ENCODE measurements at places on chromosomes 2 and 18. TPM values are rescaled to one million over a fixed set of nuclear protein-coding genes. Genes with fewer than 3 reads are reported as not detected.

Gene SULT6B1
- total RNA-seq = not detected

- H3K36me3 ChIP-seq = peaks cover 29% of the 10 kb centered on the region
- H3K27ac ChIP-seq = peak overlapping the region; percentile 95
- no peak for DNase-seq
- H3K4me1 ChIP-seq = peaks cover 20% of the 10 kb centered on the region
Measured at GRCh38 chr2:197626965-197627625, 48.3 kb downstream of the RFTN2 start.

Gene SNED1
- 2.3 TPM for total RNA-seq

DNA sequence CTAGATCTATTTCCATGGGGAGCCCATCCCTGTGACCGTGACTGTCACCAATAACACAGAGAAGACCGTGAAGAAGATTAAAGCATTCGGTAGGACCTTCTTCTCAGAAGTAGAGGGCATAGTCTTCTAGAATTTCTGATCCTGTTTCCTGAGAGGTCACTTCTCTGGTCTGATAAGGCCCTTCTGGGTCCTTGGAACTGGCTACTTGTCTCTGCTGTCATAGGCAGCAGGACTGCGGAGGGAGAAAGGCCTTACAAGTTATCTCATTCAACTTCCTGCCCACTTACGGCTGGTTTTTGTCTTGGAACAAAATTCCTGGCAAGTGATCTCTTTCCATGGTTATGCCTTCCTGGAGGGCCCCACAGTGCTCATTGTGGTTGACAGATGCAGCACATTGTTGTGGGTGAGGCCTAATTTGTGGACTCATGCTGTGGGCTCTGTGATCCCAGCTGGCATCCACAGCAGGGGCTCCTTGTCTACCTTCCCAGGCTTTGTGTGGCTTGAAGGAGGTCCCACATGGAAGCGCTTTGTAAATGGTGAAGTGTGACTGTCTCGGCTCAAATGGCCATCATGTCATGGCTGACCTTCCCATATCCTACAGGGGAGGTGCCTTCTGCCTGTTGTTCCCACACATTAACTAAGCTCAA lies 22.0 kb downstream of the SAG start:
- H3K27me3 ChIP-seq = peaks cover 6% of the 10 kb centered on the region
- no peaks in the 10 kb centered on the region for H3K36me3 ChIP-seq
- no peak overlapping the region for H3K4me3 ChIP-seq
- DNase-seq = no peak
- peaks cover 11% of the 10 kb centered on the region for H3K4me1 ChIP-seq

- no peak overlapping the region for H3K4me3 ChIP-seq
- H3K36me3 ChIP-seq = no peaks in the 10 kb centered on the region
- peaks cover 4% of the 10 kb centered on the region for H3K4me1 ChIP-seq
- no peaks in the 10 kb centered on the region for H3K27me3 ChIP-seq
Measured at GRCh38 chr2:142893241-142893640, 15.8 kb downstream of the KYNU start.

- H3K4me3 ChIP-seq = no peak overlapping the region
- H3K27me3 ChIP-seq = no peaks in the 10 kb centered on the region
- H3K27ac ChIP-seq = no peak overlapping the region
- no peaks in the 10 kb centered on the region for H3K36me3 ChIP-seq
- H3K4me1 ChIP-seq = no peaks in the 10 kb centered on the region
Measured at GRCh38 chr2:142065156-142065555, 65.7 kb downstream of the LRP1B start.

Gene CACNB4
- 1.5 TPM for total RNA-seq

DNA sequence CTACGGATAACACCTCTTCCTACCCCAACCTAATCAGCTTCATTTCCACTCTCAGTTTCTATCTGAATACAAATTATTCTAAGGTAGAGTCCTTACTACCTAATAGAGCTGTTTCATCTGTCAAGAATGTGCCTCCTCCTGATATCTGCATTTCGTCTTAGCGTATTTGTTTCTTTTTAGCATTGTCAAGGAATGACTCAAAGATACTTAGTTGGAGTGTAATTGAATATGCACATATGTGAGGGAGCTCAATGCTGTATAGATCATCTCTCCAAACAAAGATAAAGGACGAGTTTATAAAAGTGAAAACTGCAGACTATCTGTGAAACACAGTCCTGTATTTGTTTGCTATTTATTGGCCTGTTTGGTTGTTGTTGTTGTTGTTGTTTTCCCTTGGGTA lies 2059.4 kb upstream of the CELF4 start:
- DNase-seq = no peak
- H3K27ac ChIP-seq = no peak overlapping the region
- no peaks in the 10 kb centered on the region for H3K36me3 ChIP-seq
- no peak overlapping the region for H3K4me3 ChIP-seq
- no peaks in the 10 kb centered on the region for H3K27me3 ChIP-seq
- no peaks in the 10 kb centered on the region for H3K4me1 ChIP-seq

DNA sequence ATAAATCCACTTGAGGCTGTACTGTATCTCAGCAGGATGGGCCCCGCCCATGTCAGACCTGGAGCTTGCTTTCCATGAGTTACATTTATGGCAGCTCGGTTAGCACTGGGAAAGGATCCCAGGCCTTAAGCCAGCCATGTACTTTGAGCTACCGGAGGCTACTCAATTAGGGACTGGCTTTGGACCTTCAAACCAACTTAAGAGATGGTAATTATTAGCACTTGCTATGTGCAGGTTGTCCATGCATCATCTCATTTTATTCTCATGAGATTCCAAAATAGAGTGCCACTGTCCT lies 64.4 kb downstream of the ACTR2 start:
- H3K27ac ChIP-seq = no peak overlapping the region
- no peak overlapping the region for H3K4me3 ChIP-seq
- H3K4me1 ChIP-seq = peaks cover 10% of the 10 kb centered on the region
- no peak for DNase-seq
- H3K27me3 ChIP-seq = no peaks in the 10 kb centered on the region
- H3K36me3 ChIP-seq = no peaks in the 10 kb centered on the region

- H3K27ac ChIP-seq = no peak overlapping the region
- DNase-seq = no peak
- no peak overlapping the region for H3K4me3 ChIP-seq
- H3K36me3 ChIP-seq = no peaks in the 10 kb centered on the region
- H3K4me1 ChIP-seq = no peaks in the 10 kb centered on the region
Measured at GRCh38 chr2:192544371-192544955, 349.7 kb upstream of the TMEFF2 start.

DNA sequence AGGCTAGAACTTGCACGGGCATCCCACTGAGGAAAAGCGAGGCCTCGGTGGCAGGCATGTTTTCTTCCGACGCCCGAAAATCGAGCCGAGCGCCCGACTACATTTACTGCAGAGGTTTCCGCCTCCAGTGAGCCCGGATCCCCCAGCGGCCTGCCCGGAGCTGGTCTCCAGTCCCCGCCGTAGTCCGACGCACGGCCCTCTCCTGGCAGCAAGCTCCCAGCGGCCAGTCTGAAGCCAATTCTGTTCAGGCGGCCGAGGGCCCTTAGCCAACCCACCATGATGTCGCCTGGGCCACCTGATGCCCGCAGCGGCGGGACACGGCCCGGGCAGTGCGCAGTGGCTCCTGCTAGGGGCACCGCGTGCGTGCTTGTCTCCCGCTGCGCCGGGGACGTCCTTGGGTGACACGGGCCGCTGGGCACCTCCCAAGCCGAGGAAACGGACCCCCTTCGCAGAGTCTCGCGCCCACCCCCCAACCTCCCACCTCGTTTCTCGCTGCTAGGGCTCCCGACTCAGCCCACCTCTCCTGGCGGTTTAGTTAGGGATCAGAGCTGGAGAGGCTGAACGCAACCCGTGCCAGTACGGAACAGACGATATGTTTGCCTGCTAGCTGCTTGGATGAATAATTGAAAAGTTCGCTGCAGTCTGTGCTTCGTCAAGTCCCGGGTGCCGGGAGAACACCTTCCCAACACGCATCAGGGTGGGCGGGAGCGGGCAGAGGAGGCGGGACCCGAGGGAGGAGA lies 5.3 kb downstream of the ONECUT2 start:
- no peak overlapping the region for H3K4me3 ChIP-seq
- H3K36me3 ChIP-seq = peaks cover 8% of the 10 kb centered on the region
- DNase-seq = peak; percentile 41
- H3K27me3 ChIP-seq = peaks cover 57% of the 10 kb centered on the region

DNA sequence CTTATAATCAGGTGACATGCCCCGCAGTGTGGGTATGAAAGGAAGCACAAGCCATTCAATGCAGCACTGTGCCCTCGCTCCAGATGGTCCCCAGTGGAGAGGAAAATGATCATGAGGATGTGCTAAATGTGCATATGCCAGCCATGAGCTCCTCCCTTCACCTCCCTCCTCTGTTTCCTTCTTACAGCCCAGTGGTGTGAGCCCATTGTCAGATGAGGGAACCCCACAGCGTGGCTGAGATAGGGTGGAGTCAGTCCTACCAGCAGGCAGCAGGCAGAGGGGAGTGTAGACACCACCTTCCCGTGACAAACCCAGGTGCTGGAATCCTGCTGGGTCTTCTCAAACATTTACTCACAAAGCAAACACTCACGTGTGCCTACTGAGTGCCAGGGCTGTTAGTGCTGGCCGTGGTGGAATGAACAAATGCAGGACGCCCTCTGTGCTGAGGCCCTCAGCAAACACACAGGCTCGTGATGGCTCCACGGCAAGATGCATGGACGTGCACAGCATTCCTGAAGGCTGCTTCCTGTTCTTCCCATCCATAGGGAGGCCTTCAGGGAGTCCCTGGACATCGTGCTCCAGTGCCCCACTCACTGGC lies 181.7 kb upstream of the TPO start:
- H3K27ac ChIP-seq = no peak overlapping the region
- no peak for DNase-seq
- no peak overlapping the region for H3K4me3 ChIP-seq
- no peaks in the 10 kb centered on the region for H3K27me3 ChIP-seq

DNA sequence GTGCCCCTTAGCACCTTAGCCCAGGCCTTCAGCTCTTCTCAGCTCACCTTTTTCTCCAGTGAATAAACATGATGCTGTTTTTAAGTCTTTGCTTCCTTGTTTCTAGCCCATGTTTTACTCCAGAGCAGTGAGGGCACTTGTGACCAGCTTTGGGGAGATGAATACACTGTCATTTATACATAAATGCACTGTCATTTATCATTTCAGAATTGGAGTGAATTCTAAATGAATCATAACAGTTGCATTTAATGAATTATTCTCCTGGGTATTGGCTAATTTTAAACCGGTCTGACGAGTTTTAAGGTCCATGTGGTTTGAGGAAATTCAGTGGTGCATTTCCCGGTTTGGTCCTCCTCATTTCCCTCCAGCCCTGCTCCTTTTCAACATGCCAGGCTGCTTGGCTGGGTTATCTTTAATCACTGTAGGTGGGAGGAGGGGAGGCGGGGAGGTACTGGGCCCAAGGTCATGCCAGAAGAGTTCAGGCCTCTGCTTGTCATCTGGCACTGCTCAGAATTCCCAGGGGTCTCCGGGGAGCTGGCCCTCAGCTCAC lies 23.9 kb downstream of the PRKCE start:
- peaks cover 22% of the 10 kb centered on the region for H3K4me1 ChIP-seq
- peak overlapping the region; percentile 77 for H3K27ac ChIP-seq
- no peaks in the 10 kb centered on the region for H3K36me3 ChIP-seq

Gene CHRNG
- not detected for total RNA-seq

GRCh38 chr2:179925713-179926112 lies 64.3 kb upstream of the ZNF385B start:
- H3K4me3 ChIP-seq = no peak overlapping the region
- peaks cover 17% of the 10 kb centered on the region for H3K36me3 ChIP-seq
- H3K4me1 ChIP-seq = no peaks in the 10 kb centered on the region
- H3K27me3 ChIP-seq = peaks cover 7% of the 10 kb centered on the region

Gene ANKAR
- total RNA-seq = 8.5 TPM

DNA sequence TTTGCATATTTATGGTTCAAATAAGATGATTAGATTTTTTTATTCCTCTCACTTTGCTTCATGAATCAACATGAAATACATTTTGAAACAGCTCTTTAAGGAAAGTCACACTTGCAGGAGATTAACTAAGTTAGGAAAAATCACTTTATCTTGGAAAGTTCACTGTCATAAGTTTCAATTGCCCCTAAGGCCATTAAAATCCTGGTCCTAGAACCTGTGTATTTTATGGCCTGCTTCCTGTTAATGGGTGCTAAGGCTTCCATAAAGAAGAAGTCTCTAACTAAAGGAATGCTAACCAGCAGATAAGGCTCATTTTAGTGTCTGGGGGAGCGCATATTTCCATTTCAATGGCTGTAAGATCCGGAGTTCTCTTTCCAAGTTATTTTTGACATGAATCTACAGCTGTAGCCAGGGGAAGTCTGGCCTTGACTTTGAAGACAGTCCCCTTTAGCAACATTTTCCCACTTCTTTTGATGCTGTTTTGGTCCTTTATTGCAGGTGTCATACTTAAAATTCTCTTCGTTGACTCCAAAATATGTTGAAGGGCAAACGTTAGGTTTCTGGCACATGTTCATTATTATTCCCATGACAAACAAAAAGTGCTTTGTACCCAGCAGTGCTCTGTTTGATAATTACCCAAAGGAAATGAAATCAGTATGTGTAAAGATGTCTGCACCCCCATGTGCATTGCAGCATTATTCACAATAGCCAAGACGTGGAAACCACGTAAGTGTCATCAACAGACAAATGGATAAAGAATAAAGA lies 34.4 kb upstream of the SH3BP4 start:
- H3K4me1 ChIP-seq = no peaks in the 10 kb centered on the region
- no peak overlapping the region for H3K27ac ChIP-seq
- no peak for DNase-seq
- H3K27me3 ChIP-seq = no peaks in the 10 kb centered on the region
- H3K36me3 ChIP-seq = no peaks in the 10 kb centered on the region
- H3K4me3 ChIP-seq = no peak overlapping the region

Gene PRSS56
- total RNA-seq = not detected

Gene TCF23
- not detected for total RNA-seq

GRCh38 chr18:44828080-44828479 lies 147.4 kb downstream of the SETBP1 start:
- H3K27me3 ChIP-seq = no peaks in the 10 kb centered on the region
- H3K27ac ChIP-seq = no peak overlapping the region
- peaks cover 5% of the 10 kb centered on the region for H3K36me3 ChIP-seq
- no peak for DNase-seq

- no peaks in the 10 kb centered on the region for H3K4me1 ChIP-seq
- H3K36me3 ChIP-seq = no peaks in the 10 kb centered on the region
- no peak for DNase-seq
- H3K4me3 ChIP-seq = no peak overlapping the region
- no peaks in the 10 kb centered on the region for H3K27me3 ChIP-seq
- H3K27ac ChIP-seq = no peak overlapping the region
Measured at GRCh38 chr2:188475945-188476344, 184.3 kb downstream of the GULP1 start.

GRCh38 chr2:46866770-46867246 lies 48.8 kb downstream of the MCFD2 start:
- H3K27me3 ChIP-seq = peaks cover 15% of the 10 kb centered on the region
- no peak for DNase-seq
- H3K27ac ChIP-seq = peak overlapping the region; percentile 78
- H3K4me3 ChIP-seq = no peak overlapping the region
- H3K36me3 ChIP-seq = peaks cover 22% of the 10 kb centered on the region

- no peak overlapping the region for H3K4me3 ChIP-seq
- H3K27ac ChIP-seq = no peak overlapping the region
- no peaks in the 10 kb centered on the region for H3K36me3 ChIP-seq
- no peak for DNase-seq
Measured at GRCh38 chr2:140108706-140109475, 1328.7 kb upstream of the NXPH2 start.

GRCh38 chr2:27921880-27922547 lies 31.5 kb downstream of the BABAM2 start:
- no peaks in the 10 kb centered on the region for H3K36me3 ChIP-seq
- H3K27me3 ChIP-seq = no peaks in the 10 kb centered on the region
- H3K27ac ChIP-seq = no peak overlapping the region
- DNase-seq = no peak

Measured in endothelial cell (in vitro differentiated cells).